ENCODE measurements at places on chromosomes 16 and 17.
A peak's percentile ranks its signal among the peaks of the same experiment; 100 is the strongest.

- DNase-seq = no peak
Measured at GRCh38 chr17:75612906-75613626, 20.2 kb upstream of the SMIM5 start.

GRCh38 chr17:56173026-56173425, 19.8 kb downstream of the ANKFN1 start:
- DNase-seq = no peak

GRCh38 chr16:85390511-85391174, 222.5 kb upstream of the GSE1 start:
- DNase-seq = peak; percentile 41

DNA sequence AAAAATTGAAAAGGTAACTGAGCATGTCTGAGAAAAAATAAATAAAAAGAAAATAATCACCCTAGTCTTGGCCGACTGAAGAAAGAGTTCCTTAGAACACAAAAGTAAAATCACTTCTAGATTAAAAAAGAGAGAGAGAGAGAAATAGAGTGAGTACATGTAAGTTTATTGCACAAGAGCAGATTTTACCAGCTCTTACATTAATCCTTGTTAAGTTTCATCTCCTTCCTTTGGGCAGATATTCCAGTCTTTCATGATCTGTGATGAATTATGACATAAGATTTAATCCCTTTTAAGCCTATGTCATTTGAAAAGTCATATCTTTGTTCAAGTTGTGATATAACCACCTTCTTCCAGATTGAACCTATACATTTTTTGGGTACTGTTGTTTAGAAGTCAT, 54.8 kb downstream of the NFAT5 start:
- DNase-seq = no peak

DNA sequence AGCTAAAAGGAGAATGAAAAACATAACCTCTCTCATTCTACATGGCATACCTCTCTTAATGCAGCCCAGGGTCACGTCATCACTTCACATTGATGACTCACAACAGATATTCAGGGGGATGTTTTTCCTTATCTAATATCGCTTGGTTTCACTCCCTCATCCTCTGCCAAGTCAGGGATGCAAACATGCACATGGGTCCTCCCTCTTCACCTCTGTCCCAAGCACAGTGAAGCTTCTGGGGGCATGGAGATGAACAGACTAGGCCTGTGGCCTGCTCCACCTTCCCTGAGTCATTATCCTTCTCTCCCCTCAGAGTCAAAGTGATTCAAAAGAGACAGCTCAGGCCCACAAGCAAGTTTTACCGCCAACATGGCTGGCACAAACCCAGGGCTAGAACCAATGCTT, 2.3 kb upstream of the MT2A start:
- DNase-seq = no peak

GRCh38 chr17:43935204-43935925, 6.9 kb downstream of the PPY start:
- no peak for DNase-seq

GRCh38 chr17:14803826-14804225, 461.3 kb downstream of the PMP22 start:
- DNase-seq = no peak

DNA sequence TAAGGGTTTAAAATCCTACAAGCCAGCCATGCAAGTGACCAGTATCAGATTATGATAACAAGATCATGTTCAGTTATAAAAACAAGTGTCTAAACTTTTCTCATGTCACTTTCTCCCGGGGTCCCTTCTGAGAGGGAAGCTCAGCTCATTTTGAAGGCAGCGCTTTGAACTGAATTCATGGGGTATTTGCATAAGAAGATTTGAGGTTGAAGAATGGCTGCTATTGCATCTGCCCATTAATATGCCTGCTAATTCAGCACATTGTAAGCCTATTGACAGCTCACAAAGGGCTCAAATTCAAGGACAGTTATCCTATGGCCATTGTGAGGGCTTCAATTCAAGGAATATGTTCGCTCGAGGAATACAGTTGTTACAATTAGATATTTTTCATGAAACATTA, 290.2 kb upstream of the IRX3 start:
- no peak for DNase-seq

GRCh38 chr16:48102083-48103008, 53.4 kb downstream of the ABCC12 start:
- DNase-seq = no peak

DNA sequence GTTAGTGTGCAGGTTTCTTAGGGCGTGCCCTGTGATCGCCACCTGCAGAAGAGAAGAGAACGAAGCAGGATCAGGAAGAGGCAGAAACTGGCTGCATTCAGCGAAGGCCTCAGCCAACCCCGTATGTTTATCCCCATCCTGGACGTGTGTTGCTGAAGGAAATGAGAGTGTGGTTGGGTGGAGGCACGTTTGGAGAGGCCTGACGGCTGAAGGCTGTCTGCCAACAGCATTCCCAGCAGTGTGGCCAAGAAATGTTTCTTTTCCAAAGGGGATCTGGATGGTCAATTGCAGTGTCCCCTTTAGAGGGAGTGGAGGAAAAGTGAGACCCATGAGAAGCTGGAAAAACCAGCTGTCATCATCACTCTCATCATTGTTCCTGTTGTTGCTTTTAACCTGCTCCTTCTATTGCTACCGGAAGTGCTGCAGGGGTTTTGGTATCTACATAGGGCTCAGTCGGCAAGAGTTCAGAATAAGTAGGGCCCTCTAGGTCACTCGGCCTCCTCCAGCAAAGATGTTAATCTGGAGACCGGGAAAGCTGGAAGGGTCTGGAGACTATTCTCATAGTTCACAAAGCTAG, 46.5 kb upstream of the SLC47A1 start:
- no peak for DNase-seq

- DNase-seq = peak; percentile 96
Measured at GRCh38 chr17:68033636-68034451, 1.7 kb upstream of the KPNA2 start.

DNA sequence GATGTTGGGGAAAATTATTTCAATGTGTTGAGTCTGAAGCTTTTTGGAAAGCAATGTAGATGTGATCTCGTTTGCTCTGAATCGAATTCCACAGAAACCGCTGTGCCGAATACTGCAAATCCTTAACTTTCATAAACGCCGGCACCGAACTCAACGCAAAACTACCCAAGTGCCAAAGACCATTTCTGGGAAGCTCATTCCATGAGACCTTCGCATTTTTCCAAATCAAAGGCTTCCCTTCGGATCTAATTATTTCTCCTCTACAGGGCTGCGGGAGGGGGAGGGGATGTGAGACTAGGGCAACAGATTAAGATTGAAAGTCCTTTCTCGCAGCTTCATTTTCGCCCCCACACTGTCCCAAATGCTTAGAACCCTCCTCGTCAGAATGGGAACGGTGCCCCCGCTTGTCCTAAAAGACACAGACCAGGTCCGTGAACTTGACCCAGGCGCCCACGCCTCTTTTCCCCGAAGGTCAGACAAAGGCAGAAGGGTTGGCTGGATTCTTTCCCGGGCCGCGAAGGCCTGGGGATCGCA, 4.0 kb downstream of the PRAC1 start:
- no peak for DNase-seq

- no peak for DNase-seq
Measured at GRCh38 chr16:57405097-57405496, 530 bp downstream of the CCL17 start.

GRCh38 chr17:45700171-45701090, 83.7 kb upstream of the CRHR1 start:
- DNase-seq = no peak

GRCh38 chr16:85522308-85522841, 90.7 kb upstream of the GSE1 start:
- DNase-seq = no peak

- DNase-seq = no peak
Measured at GRCh38 chr17:32355649-32356377, 5.9 kb downstream of the ZNF207 start.

DNA sequence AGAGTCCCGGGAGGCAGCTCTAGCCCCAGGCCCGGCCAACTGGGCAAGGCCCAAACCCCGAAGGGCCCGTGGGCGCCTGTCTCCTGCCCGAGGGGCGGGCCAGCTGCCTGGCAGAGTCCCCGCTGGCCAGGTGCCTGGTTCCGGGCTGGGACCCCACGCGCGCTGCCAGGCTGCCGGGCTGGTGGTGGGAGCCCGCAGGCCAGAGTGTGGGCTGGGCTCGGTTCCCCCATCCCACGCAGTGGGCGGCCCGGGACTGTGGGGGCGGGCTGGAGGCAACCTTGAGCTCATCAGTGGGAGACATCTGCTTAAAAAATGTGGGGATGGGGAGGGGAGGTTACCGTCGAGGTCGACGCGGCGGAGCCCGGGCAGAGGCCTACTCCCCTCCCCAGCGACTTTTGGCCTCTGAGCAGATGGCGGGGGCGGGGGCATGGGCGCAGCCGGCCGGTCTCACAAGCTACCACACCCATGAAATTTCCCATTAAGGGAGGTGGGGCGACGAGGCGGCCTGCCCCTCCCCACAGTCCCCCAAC, 176.4 kb upstream of the GSE1 start:
- DNase-seq = no peak

- DNase-seq = no peak
Measured at GRCh38 chr17:11855306-11855705, 142.0 kb downstream of the ZNF18 start.
